ENCODE measurements at places on chromosomes 7 and 10. TPM values are rescaled to one million over a fixed set of nuclear protein-coding genes. Genes with fewer than 3 reads are reported as not detected.

DNA sequence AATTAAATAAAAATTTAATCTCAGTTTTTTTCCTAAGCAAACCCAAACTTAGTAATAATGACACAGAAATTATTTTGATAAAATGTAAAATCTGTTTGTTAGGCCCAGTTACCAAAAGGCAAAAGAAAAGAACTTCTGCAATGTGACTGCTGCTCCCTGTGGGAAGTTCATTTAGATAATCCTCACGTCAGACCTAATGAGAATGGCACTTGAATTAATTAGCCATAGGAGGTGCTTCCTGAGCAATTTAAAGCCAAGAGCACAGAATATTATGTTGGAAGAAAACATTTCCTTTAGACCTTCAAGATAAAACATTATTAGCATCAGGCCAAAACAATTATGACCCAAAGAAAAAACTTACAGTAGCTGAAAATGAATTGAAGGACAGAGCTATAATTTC, 19.4 kb downstream of the SPAM1 start:
- DNase-seq = no peak

The SPDYE11 gene
- total RNA-seq = not detected

DNA sequence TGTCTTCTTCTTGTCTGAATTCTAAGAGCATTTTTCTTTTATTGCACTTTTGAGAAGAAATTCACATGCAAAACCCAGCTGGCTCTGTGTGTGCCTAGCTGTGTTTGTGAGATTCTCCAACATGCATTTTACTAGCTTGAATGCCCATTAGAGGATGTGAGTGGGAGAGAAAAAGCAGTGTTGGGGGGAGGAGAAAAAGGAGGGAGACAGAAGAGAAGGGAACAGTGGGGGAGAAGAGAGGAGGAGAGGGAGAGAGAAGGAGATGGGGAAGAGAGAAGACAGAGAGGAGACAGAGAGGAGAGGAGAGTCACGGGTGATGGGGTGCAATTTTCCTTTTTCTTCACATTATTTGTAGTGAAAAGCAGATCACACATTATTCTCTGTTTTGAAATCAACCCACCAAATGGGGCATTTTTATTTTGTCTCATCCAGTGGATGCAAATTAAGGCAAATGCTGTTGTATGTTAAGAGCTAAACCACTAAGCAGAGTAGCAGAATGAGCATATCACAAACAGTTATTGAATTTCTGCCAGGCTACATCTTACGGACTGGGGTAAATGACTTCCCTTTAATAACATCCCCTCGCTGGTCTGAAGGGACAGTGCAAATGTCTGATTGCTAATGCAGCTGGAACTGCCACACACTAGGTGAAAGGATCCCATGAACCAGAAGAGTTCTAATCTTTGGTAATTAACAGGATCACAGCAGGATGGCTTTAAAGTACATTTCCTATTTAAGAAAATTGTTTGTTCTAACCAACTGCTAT, 849 bp downstream of the LRRN3 start:
- no peak for DNase-seq

DNA sequence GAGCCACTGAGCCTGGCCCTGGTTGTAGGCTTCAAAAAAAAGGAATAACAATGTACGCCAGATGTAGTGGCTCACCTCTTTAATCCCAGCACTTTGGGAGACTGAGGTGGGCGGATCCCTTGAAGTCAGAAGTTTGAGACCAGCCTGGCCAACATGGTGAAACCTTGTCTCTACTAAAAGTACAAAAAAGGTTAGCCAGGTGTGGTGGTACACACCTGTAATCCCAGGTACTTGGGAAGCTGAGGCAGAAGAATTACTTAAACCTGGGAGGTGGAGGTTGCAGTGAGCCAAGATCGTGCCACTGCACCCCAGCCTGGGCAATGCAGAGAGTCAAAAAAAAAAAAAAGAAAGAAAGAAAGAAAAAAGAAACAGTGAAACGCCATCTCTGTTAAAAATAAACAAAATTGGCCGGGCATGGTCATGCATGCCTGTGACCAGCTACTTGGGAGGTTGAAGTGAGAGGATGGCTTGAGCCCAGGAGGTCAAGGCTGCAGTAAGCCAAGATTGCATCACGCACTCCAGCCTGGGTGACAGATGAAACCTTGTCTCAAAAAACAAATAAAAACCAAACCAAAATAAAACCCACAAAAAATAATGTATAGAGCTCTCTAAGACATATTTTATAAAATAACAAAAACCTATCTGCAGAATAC, 4.7 kb upstream of the KLHDC10 start:
- no peak for DNase-seq

DNA sequence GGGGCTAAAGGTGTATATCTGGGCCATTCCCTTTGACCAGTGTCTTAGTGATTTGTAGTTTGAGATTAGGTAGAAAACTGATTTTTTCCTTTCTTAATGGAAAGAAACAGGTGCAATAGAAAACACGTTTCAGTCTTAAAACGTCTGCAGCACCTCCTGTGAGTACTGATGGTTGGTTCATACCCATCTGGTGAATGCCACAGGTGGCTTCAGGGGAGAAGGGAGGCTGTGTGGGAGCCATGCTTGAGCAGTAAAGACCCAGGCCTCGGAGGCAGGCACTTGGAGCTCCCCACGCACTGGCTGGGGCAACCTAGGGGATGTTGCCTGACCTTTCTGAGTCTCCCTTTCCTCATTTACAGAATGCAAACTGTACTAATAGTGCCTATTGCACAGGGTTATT, 171.5 kb upstream of the GRB10 start:
- DNase-seq = no peak

GRCh38 chr7:110905773-110906566, 185.0 kb upstream of the LRRN3 start:
- DNase-seq = no peak

The MSS51 gene
- total RNA-seq = 3.0 TPM

Measured in ureter (tissue), 1 donor.